ENCODE measurements at places on chromosomes 5 and 9.

DNA sequence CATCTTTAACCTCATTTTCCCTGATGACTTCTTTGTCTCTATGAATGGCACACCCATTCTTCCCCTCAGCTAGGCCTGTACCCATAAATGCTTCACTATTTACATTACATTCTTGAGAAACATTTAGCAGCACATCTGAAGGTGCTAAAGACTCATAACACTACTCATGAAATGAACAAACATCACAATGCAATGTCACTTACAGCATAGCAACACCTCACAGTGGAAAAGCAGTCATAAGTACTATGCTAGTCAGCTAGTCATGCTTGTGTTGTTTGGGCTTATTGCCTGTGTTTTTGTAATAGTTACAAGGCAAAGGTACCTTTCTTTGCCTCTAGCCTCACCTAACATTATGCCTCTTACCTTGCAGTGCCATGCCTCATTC is 228.9 kb downstream of the KIAA0825 start:
- DNase-seq, result no peak

DNA sequence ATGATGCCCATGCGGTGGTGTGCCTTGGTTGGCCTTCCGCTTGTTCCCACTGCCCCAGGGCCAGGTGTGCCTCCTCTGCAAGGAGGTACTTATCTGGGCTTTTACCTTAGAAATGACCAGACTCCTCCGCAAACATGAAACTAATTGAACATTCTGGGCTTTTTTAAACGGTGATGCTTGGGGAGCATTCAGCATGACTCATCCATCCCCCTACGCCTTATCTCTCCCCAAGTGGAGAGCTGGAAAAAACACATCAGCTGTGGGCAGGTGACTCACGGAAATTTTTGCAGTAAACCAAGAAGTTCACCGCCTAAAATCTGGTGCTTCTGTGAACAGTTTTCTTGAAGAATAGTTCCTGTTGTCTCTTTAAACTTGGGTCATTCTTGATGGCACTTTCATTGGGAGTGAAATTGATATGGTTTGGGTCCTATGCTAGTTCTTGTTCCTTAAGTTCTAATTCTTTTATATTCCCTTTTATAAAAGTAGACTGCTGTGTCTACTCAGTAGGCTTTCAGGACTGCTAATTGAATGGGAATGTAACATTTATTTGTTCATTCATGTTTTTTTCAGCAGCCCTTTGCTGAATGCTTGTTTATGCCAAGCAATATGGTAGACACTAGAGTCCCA is 39.6 kb downstream of the SFXN1 start:
- DNase-seq, result no peak

- DNase-seq, result no peak
Measured at GRCh38 chr5:138972836-138973235, 97.7 kb upstream of the LRRTM2 start.

- no peak for DNase-seq
Measured at GRCh38 chr9:19967216-19967887, 178.5 kb upstream of the SLC24A2 start.

DNA sequence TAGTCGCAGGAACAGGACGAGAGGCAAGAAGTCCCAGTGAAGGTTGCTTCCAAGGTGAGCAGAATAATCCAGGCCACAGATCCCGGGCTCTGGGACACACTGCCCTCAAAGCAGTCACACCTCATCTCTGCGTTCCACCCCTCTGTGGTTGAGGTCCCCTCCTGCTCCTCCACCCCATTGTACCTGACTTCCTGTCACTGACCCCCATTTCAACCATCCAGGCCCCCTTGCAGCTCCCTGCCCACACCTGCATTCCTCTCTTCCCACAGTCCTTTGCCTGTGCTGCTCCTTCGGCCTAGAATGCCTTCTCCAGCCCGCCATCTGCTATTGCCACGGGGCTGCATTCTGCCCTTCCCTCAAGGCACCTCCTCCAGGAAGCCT is 73.5 kb downstream of the PAX5 start:
- DNase-seq, result no peak

DNA sequence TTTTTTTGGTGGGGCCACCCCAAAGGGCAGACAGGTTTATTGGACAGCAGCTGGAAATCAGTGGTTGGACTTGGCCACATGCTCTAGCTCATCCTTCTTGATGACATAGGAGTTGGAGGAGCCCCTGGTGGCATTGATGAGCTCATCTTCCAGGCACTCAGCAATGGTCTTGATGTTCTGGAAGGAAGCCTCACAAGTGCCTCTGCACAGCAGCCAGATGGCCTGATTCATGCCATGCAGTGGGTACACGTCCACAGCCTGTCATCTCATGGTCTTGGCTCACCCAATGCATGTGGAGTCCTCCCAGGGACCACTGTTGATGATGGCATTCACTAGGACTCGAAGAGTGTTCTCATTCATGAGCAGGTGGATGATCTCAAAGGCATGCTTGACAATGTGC is 11.3 kb upstream of the RCL1 start:
- DNase-seq, result no peak

DNA sequence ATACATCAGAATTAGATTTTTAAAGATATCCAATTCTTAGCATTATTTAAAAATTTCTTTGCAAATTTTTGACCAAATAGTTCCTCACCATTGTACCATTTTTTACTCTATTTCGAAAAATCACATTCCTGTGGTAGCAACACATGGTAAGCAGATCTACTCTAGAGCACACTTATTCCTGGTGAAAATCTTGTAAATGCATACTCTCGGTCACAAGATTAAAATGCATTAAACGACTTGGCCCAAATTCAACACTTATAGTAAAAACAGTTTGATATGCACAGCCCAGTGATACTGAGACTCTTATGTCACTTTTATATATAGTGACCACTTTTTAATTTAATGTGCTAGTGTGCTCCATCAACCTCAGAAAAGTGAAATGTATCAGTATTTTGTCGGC is 208.8 kb upstream of the TARS1 start:
- no peak for DNase-seq

Measured in Karpas-422 (cell line).